ENCODE measurements at places on chromosomes 13 and 19. TPM values are rescaled to one million over a fixed set of nuclear protein-coding genes. Genes with fewer than 3 reads are reported as not detected.

GRCh38 chr13:110137680-110138009 lies 169.3 kb downstream of the COL4A1 start:
- H3K4me3 ChIP-seq: peak overlapping the region; percentile 61
- peaks cover 43% of the 10 kb centered on the region for H3K4me1 ChIP-seq
- peak overlapping the region; percentile 87 for H3K27ac ChIP-seq
- no peaks in the 10 kb centered on the region for H3K36me3 ChIP-seq
- H3K27me3 ChIP-seq: no peaks in the 10 kb centered on the region
- DNase-seq: peak; percentile 70

DNA sequence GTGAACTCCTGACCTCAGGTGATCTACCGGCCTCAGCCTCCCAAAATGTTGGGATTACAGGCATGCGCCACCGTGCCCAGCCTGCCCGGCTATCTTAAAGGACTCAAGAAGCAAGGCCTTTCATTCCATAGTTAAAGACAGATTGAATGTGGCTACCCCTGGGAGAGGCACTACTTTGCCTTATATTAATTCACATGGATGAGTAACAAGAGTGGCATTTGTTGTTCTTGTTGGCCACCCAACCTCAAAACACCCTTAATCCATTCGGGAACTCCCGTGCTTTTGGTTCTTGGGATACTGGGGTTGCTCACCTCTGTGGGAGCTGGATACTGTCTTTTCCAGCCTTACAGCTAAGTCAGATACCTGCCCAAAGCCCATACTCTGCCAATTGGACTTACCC lies 34.4 kb upstream of the ABCC4 start:
- peaks cover 12% of the 10 kb centered on the region for H3K4me1 ChIP-seq
- no peaks in the 10 kb centered on the region for H3K27me3 ChIP-seq
- no peak overlapping the region for H3K27ac ChIP-seq
- no peak for DNase-seq
- no peak overlapping the region for H3K4me3 ChIP-seq

GRCh38 chr19:34128558-34129250 lies 43.6 kb upstream of the LSM14A start:
- H3K4me1 ChIP-seq: no peaks in the 10 kb centered on the region
- no peak overlapping the region for H3K27ac ChIP-seq
- H3K4me3 ChIP-seq: no peak overlapping the region
- DNase-seq: no peak
- no peaks in the 10 kb centered on the region for H3K36me3 ChIP-seq
- no peaks in the 10 kb centered on the region for H3K27me3 ChIP-seq

GRCh38 chr13:91768746-91769145 lies 370.3 kb downstream of the GPC5 start:
- H3K27me3 ChIP-seq: no peaks in the 10 kb centered on the region
- H3K4me3 ChIP-seq: no peak overlapping the region
- no peaks in the 10 kb centered on the region for H3K4me1 ChIP-seq
- no peak overlapping the region for H3K27ac ChIP-seq

DNA sequence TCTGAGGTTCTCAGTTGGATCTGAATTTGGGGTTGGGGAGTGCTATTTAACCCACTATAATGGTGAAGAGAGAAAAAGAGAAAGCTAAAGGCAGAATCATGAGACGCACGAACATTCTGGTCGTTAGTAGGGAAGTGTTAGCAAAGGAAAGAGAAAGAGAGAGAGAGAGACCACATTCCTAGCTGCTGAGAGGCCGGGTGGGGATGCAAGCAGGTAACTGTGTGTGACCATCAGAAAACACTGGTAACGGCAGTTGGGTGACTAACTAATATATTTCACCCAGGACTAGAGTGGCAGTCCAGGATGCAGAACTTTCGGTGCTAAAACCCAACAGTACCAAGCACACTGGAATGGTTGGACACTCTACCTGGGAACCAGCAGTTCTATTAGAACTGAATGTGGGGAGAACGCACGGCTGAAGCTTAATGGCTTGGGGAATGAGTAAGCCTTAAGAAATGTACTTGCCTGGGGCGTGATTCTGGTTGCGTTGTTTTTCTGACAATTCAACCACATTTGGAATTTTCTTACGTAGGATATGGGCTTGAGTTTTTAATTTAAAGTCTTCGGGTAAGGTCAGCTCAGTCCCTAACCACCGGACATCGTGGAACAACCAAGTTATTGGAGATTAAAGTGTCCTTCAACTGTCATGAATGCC lies 130.2 kb downstream of the DNAJC15 start:
- H3K4me3 ChIP-seq: no peak overlapping the region
- H3K4me1 ChIP-seq: no peaks in the 10 kb centered on the region
- no peak overlapping the region for H3K27ac ChIP-seq
- no peaks in the 10 kb centered on the region for H3K27me3 ChIP-seq

DNA sequence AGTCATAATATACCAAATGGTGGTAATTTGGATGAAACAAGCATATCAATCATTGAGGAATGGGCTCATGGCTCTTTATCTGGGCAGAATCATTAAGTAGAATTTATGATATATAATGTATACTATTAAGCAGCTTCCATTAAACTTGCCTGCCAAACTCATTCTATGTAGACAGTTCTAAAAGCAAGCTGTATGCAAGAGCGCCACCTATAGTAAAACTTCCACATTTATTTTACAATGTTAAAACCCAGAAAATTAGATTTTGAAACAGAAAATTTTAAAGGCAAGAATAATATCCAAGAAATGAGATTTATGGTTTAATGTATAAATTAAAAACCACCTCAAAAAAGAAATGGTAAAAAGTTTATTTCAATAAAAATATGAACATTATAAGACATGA lies 161.5 kb downstream of the MZT1 start:
- H3K4me3 ChIP-seq: no peak overlapping the region
- H3K4me1 ChIP-seq: no peaks in the 10 kb centered on the region
- no peak overlapping the region for H3K27ac ChIP-seq

GRCh38 chr19:15196360-15197005 lies 4.3 kb downstream of the NOTCH3 start:
- no peaks in the 10 kb centered on the region for H3K4me1 ChIP-seq
- peaks cover 44% of the 10 kb centered on the region for H3K27me3 ChIP-seq
- H3K36me3 ChIP-seq: no peaks in the 10 kb centered on the region
- peak overlapping the region; percentile 38 for H3K4me3 ChIP-seq

- peak overlapping the region; percentile 3 for H3K27ac ChIP-seq
- H3K36me3 ChIP-seq: peaks cover 1% of the 10 kb centered on the region
- H3K4me3 ChIP-seq: no peak overlapping the region
- H3K4me1 ChIP-seq: peaks cover 51% of the 10 kb centered on the region
- no peak for DNase-seq
Measured at GRCh38 chr13:40552895-40553294, 113.5 kb downstream of the FOXO1 start.

The HPN gene
- 24.0 TPM for total RNA-seq

Data from gastrocnemius medialis (tissue), 4 donors.